ENCODE measurements at places on chromosomes 3 and 15.
A peak's percentile ranks its signal among the peaks of the same experiment; 100 is the strongest.

- no peak for DNase-seq
Observed at GRCh38 chr15:92693691-92694331, 38.2 kb upstream of the FAM174B start.

GRCh38 chr3:152683521-152683999, 151.4 kb upstream of the P2RY1 start:
- no peak for DNase-seq

GRCh38 chr15:65806397-65806796, 14.3 kb upstream of the DENND4A start:
- DNase-seq: no peak

GRCh38 chr15:63299943-63300575, 22.7 kb downstream of the APH1B start:
- DNase-seq: no peak

DNA sequence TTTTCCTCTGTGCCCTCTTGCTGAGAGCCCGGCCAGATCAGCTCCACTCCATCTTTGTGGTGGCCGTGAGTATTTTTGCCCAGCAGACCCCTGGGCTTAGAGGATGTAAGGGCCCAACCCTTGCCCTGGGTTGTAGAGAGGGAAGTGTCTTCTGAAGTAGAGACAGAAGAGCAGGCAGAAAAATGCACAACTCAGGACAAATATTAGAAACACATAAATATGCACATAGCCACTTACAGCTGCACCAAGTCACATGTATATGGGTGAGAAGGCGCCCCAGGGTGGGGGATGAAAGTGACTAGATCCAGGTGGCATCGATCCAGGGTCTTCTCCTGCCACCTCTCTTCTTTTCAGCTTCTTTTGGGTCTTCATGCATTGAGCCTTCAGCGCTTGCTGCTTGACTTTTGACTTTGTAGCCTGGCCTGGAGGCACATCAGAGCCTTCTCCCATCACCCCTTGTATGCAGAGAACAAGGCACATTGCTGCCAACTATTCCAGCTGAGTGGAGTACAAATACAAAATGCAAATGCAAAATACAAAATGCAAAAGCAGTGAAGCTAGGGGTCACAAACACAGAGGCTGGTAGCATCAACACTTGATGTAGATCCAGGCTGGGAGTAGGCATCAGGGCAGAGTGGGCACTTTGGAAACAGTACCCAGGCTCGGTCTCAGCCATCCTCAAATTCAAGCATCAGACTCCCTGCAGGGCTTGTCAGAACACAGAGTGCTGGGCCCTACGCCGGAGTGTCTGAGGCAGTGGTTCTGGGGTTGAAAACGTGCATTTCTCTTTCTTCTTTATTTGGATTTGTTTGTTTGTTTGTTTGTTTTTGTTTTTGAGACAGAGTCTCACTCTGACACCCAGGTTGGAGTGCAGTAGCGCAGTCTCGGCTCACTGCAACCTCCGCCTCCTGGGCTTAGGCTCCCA, 133.0 kb downstream of the ASB7 start:
- no peak for DNase-seq

- DNase-seq: no peak
Observed at GRCh38 chr3:156010829-156011228, 109.5 kb upstream of the KCNAB1 start.

GRCh38 chr3:117404141-117404540, 694.6 kb downstream of the TUSC7 start:
- DNase-seq: no peak

GRCh38 chr15:22907161-22907950, 68.9 kb downstream of the NIPA2 start:
- no peak for DNase-seq

DNA sequence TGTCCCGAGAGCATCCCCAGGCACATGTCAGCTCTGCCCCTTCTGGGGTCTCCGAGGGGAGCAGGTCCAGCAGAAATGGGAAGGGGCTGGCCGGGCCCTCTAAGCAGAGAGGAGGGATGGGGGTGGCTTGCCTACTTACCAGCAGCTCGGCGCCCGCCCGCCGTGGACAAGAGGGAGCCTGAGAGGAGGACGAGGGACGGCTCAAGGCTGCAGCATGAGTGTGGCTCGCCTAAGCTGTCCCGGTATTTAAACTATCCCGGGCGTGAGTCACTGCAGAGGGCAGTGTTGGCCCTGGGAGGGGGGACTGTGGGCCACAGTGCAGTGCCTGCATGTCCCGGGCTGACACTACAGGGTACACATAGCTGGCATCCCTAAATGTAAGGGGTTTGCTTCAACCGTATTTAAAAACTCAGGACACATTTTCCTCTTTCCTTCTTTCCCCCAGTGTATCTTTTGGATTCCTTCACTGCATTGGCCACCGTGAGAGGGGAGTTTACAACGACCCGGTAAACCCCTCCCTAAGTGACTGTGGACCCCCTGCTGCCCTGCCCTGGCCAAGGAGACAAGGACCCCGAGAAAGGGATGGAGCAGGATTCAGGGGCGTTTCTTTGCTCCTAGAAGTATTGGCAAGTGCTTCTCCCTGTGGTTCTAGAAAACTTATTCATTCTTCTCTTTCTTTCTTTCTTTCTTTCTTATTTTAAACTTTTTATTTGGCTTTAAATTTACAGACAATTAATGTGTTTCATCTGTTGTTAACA, at the start of gene LRRC15:
Gene LRRC15 (minus strand): TSS at position 222 of the 758 bp plus-strand sequence. CDS start 8,700 bp downstream, outside the sequence.
- no peak for DNase-seq

- DNase-seq: no peak
Observed at GRCh38 chr3:184545769-184546168, 15.8 kb upstream of the EPHB3 start.

DNA sequence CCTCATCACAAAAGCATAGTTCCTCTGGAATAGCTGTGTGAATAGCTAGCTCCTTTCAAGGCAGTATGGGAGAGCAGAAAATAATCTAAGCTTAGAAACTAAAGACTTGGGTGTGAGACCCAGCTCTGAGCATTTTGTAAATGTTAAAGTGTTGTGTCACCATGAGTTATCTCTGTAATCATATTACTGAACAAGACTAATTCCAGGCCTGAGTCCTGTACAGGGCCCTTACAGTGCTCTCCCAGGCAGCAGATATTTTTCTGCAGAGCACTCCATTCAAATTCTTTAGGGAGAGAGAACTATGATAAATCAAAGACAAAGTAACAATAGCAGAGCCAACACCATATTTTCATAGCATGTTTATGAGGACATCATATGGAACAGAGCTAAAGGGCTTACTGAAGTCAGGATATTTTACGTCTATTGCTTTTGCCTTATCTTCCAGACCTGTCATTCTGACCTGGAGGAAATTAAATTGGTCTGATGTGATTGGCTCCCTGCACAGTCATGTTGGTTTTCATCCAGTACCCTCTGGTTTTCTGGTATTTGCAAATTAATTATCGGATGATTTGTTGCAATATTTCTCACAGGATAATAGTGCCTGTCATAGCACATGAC, 172.6 kb upstream of the PPP2R3A start:
- DNase-seq: no peak

DNA sequence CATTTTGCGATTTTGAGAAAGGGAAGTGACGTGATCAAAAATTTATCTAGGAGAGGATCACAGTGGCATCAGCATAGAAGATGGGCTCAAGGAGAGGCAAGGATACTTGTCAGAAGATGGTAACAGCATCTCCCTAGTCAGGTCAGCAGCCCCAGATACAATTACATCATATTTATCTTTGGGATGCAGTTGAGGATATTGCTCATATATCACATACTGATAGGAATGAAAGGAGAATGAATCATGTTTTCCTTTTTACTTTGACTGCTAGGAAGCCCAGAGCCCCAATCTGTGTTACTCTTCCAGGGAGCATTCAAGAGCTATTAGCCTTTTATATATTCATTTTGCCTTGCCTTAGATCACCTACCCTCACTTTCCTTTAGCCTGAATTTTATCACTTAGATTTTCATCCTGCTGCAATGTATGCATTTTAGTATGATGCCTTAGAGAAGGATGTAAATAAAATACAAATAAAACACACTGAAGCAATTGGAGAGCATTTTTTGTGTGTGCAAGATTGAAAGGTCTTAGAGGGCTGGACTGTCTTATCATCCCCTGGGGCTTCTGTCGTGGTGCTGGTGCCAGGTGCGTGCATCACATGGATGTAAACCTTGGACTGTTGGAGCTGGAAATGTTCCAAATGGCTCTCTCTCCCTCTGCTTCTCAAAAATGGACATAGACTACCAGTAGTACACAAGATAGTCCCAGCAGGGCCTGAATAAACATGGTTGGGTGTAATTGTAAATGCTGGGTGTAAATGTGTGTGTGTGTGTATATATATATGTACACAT, 40.3 kb downstream of the CORO2B start:
- no peak for DNase-seq

GRCh38 chr15:25059698-25060471, 105.1 kb downstream of the SNRPN start:
- peak; percentile 2 for DNase-seq

GRCh38 chr3:80424951-80425350, 657.2 kb upstream of the ROBO1 start:
- DNase-seq: no peak

GRCh38 chr3:97070302-97070701, 255.9 kb downstream of the EPHA6 start:
- DNase-seq: no peak

DNA sequence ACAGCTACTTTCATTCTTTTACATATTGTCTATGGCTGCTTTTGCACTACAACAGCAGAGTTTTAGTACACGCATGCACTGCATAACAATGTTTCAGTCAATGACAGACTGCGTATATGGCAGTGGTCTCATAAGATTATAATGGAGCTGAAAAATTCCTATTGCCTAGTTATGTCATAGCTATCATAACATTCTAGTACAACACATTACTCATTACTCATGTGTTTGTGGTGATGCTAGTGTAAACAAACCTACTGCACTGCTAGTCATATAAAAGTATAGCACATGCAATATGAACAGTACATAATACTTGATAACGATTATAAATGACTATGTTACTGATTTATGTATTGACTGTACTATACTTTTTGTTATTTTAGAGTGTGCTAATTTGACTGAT, 47.9 kb downstream of the QTRT2 start:
- no peak for DNase-seq

- no peak for DNase-seq
Observed at GRCh38 chr3:114644367-114644766, 350.5 kb downstream of the TIGIT start.

GRCh38 chr3:156808025-156808424, 18.1 kb upstream of the LEKR1 start:
- no peak for DNase-seq

GRCh38 chr3:123424999-123425712, 23.7 kb downstream of the ADCY5 start:
- DNase-seq: no peak

- DNase-seq: no peak
Observed at GRCh38 chr3:86230762-86231161, 760.2 kb downstream of the VGLL3 start.

GRCh38 chr3:173663696-173664111, 266.2 kb downstream of the NLGN1 start:
- no peak for DNase-seq

DNA sequence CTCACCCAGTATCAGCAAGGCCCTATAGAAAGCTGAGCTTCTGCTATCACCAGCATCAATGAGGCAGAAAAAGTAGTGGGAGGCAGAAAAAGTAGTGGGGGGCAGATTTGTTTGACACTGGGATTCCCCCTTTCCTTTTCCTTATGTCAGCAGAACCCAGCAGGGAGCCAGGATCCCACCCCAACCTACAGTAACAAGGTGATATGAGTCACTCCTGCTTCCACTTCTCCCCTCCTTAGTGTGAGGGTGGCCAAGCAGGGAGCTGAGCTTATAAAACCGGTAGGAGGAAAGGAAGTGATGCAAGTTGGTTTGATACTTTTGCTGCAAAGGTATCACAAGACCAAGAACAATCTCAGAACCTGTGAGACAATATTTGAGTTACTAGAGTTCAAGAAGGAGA, 128.7 kb downstream of the SCAPER start:
- no peak for DNase-seq

- no peak for DNase-seq
Observed at GRCh38 chr3:132554437-132554836, 42.6 kb upstream of the ACKR4 start.

DNA sequence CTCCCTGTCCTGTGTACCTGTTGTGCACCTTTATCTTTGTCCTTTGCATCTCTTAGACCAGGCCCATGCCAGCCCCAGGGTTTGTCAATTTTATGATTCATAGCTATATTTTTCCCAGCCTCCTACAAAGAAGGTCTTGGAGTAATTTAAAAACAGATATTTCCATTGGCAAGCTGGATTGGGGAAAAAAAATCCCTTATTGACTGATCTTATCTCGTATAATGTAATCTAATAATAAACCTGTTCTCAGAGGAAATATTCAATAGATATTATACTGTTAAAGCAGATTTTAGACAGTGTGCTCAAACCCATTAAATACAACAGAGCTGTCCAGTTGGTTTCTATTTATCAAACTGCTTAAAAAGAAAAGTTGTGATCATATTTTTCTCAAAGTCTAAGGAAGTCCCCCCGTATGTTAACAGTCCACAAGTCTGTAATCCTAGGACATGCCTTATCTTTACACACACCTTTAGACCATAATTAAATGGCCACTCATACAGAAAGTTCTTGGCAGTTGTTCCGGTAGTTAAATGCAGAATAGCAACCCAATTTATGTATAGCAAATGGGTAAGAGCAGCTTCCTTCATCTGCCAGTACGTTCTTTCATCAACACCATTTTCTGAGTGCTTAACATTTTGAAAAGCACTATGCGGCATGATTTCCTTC, 700.9 kb upstream of the NR2F2 start:
- no peak for DNase-seq

DNA sequence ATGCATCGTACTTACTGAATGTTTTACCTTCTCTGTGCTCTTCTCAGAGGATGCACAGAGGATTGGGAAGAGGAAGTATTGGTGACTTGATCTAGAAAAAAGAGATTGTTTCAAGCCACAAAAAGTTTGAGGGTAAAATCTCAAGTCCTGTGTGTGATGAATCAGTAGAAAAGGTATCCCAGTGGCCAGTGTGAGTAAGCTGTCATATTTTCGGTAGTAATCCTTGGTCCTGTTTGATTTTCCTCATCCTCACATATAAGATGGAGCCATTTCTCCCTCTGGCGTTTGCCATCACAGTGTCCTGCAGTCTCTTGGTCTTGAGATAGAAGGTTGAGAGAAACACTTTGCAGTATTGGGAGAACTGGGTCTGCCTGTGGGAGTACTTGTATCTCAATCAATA, 166.8 kb downstream of the LPP start:
- DNase-seq: no peak

DNA sequence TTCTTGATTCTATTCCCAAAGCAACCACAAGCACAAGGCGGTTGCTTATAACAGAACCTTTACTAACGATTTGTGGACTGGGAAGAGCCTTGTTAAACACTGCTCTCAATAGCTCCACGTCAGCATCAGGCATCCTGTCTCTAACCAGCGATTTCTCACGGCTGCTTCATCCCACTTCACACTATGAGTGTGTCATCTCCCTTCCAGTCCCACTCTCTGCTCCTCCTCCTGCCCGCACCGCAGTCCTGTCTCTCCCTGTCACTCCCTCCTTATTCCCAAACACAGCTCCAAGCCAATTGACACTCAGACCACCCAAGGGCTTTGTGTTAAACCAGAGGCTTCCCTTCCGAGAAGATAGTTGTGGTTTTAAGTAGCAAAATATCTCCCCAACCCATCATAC, 94.8 kb downstream of the ABHD5 start:
- DNase-seq: no peak
